Femur (tissue), 1 donor: ENCODE measurements at places on chromosomes 7 and 10.

GRCh38 chr7:78125884-78126283 lies 327.3 kb downstream of the PHTF2 start:
- DNase-seq = no peak

- DNase-seq = no peak
Measured at GRCh38 chr7:28973591-28973990, 15.5 kb upstream of the TRIL start.

GRCh38 chr7:43792471-43793150 lies 34.1 kb downstream of the BLVRA start:
- no peak for DNase-seq

DNA sequence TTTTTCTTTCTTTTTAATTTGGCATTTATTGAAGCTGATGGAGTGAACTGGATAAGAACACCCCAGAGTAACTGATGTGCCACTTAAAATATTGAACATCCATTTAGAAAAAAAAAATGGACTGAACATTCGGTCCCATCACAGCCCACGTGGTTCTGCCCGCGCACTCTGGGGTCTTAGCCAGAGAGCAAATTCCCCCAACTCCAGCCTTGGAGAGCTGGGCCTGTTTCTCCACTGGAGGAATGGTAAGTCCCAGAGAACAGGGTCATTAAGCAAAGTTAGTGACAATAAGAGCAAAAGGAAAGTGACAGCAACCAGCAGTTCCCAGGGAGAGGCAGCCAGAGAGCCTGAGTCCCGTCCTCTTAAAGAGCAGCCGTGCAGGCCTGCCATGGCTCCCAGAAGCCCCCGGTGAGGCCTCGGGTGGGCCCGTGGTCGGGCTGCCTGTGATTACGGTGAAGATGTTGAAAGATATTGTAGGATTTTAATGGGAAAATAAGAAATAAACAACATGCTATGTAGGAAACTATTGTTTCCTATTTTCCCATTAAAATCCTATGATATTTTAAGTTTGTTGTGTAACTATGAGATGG lies 487.9 kb upstream of the MKI67 start:
- DNase-seq = no peak

DNA sequence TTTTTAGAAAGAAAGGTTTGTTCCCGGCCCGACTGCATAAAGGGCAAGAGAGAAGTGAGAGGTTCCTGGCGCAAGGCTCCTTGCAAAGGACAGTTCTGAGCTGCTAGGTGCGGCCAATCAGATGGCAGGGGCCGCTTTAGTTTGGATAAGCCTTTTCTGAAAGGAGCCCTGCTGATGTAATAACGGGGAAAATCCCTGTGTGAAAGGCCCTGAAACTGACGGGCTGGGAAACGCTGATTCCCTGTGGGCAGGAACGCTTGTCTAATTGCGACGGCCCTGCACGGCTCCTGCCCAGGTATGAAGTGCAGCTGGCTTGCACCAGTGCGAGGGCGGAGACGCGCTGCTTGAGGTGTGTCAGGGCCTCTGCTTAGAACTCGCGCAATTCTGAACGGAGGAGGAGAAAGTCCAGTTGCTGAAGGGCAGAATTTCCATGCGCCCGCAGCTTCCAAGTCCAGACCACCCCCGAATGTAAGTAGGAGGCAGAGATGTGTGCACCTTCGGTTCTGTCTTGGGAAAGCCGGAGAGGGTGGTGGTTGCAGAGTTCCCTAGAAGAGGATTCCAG lies 30.5 kb downstream of the TACC2 start:
- no peak for DNase-seq

DNA sequence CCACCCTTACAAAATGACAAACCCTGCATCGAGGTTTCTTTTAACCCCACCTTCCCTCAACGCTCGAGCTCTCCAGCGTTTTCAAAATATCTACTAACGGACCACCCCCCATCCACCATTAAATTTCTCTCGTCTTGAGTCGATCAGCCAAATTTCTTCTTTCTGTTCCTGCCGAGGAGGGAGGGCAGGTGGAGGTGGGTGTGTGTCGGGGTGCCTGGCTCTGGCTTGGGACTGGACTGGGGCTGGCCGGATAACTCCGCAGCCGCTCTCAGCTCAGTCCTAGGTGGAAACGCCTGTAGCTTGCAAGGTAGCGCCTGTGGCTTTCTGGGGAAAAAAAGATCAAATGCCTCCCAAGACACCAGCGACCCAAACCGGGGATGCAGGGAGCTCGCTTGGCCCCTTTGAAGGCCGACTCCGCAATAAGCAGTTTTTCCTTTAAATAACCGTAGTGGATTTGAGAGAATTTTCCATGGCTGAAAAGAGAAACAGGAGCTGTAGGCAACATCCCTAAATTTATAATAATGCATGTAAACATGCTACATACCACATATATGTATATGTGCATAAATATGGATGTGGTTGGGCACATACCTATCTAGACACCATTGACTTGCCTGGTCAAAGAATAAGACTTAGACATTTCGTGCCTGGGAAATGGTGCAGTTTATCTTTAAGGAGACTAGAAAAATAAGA lies 1.9 kb upstream of the TMEM178B start:
- DNase-seq = no peak

DNA sequence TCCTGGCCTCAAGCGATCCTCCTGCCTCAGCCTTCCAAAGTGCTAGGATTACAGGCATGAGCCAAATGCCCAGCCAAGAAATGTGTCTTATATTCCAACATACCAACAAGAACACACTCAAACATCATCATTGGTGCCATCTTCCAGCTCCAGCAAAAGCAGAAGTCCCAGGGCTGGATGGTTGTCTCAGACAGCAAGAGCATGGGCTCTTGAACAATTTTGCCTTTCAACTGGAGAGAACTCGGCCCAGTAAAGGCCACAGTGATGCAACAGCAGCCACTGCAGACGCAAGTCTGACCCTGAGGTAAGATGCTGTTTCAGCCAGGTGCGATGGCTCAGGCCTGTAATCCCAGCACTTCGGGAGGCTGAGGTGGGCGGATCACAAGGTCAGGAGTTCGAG lies 52.8 kb upstream of the NFE2L3 start:
- no peak for DNase-seq

DNA sequence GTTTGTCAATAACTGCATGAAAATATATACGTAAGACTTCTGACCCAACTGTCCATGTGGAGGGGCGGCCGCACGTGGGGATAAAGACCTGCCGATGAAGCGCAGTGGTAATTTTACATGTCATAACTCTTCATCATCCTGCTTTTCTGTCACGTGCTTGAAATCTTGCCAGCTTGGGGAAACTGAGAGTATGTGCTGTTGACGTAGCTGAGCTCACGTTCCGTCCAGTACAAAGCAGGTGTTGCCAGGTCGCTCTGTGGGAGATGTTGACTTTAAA lies 105.1 kb downstream of the INPP5A start:
- no peak for DNase-seq

DNA sequence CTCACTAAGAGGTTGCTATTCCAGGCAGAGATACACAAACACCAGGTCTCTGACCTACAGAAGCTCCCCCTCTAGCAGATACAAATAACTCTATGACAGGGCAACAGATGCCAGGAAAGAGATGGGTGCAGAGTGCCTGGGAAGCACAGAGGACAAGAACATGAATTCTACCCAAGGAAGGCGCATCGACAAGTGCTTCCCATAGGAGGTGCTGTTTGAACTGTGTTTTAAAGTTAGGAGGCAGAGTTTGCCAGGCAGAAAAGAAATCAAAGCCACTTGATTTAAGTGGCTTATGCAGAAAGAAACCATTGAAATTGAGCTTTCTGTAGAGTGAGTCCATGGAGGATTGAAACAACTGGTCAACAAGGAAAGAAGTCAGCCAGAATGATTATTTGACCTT lies 35.3 kb upstream of the EGR2 start:
- no peak for DNase-seq

DNA sequence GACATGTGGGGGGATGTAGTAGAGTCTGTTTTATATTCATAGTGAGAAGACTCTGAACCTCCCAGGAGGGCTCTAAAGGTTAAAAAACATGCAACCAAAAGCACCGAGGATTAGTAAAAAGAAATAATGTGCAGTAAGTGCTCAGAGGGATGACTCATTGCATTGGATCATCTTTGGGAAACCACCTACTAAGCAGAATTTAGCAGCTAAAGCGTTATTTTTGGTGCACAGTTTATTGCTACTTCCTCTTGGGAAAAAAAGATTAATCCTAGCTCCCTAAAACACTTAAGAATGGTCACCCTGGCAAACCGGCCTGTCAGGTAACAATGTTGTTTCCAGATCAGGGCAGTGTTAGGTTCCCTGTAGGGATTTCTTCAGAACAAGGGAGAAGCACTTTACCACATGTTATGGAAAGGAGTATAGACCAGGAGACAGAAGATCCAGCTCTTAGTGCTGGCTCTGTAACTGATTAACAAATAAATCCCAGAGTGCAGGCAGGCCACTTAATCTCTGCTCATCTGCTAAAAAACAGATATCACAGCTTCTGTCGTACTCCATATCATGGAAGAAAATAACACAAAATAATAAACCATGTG lies 44.8 kb upstream of the FAM133B start:
- DNase-seq = no peak

DNA sequence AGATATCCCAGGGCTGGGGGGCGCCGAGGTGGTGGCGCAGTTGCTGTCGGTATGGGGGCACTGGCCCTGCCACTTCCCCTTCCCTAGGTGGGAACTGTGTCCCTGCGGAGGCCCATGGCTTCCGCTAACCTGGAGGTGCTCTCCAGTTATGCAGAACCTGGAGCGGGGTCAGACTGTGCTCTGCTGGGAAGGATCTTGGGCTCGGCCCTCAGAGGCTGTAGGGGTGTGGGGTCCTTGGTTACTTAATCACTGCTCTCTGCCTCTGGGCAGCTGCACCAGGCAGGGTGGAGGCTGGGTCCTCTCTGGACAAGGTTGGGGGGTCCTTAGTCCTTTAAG lies 2.4 kb downstream of the BRI3 start:
- DNase-seq = no peak

DNA sequence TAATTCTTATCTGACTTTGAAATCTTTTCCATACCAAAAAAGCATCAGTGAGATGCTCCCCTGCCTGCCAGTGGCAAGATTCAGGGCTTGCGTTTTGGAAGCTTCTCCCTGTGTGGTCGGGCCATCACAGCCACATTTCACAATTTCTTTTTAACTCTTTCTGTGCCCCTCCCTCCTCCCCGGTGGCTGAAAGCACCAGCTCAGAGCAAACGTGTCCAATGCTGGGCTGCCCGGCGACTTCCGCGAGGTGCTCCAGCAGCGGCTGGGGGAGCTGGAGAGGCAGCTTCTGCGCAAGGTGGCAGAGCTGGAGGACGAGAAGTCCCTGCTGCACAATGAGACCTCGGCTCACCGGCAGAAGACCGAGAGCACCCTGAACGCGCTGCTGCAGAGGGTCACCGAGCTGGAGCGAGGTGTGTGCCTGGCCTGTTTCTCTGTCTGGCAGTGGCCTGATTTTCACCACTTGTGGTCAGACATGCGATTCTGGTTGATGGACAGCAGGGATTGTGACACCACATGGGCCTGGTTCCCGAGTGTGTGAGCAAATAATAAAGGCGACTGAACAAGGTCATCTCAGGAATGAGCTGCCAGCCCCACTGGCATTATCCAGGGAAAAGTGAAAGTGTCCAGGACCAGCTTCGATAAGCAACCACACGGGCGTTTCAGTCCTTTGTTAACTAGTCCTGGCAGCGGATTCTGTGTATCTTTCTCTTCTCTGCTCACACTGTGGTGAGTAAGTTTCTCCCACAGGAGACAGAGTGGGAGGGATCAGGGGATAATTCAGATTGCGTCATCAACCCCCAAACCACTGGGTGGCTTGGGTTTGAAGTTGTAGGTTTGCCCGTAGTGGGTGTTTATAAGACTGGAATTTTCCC lies 2.6 kb downstream of the NPTX2 start:
- DNase-seq = no peak

DNA sequence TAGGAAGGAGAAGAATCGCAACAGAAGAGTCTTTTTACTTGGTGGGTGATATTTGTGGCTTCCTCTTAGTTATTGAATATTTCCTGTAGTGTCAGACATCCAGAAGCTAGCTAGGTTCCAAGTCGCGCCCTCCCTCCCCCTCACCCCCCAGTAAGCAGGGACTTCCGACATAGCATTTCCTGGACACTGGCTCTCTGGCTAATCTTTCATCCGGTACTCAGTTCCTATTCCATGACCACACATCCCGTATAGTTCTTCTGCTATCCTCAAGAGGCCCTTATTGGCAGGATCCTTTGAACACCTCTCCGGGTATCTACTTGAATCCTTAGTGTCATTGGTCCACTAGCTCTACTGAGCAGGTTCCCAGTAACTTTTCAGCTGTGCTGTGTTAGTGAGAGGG lies 167.8 kb downstream of the HDAC9 start:
- DNase-seq = no peak

DNA sequence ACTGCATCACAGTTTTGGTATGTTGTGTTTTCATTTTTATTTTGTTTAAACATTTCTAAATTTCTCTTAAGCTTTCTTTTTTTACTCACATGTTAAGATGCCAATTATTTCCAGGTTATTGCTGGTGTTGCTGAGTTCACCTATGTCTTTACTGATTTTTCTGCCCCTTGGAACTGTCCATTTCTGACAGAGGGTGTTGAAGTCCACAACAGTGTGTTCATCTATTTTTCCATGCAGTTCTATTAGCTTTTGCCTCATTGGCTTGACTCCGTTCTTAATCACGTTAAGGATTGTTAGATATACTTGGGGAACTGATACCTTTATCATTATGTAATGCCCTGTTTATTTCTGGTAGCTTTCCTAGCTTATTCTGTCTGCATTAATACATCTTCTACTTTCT lies 158.0 kb upstream of the TCERG1L start:
- DNase-seq = no peak

- no peak for DNase-seq
Measured at GRCh38 chr10:69792341-69792740, 9.4 kb upstream of the COL13A1 start.

- DNase-seq = no peak
Measured at GRCh38 chr10:48400129-48400849, 93.8 kb downstream of the MAPK8 start.

DNA sequence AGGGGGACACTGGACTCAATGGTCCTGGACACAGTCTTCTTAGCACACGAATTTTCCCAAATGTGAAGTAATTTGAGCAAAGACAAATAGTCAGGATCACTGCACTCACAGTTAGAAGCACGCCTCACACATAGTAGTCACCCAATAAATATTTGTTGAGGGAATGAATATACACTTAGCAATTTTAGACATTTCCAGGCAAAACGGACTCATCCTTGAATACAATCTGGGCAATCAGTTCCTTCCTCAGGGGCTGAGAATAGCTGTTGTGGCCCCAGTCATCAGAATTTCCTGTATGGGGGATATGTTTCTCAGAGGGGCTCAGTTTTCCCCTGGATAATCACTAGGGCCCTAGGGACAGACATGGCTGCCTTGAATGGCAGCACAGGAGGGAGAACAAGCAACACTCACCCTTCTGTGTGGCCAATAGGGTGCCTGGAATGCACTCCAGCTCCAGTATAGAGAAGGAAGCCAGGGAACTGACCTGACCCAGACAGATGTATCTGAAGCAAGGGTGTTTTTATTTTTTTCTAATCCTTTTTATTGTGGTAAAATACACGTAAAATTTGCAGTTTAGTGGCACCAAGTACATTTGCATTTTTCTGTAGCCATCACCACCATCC lies 282.7 kb upstream of the ZNF32 start:
- DNase-seq = no peak

DNA sequence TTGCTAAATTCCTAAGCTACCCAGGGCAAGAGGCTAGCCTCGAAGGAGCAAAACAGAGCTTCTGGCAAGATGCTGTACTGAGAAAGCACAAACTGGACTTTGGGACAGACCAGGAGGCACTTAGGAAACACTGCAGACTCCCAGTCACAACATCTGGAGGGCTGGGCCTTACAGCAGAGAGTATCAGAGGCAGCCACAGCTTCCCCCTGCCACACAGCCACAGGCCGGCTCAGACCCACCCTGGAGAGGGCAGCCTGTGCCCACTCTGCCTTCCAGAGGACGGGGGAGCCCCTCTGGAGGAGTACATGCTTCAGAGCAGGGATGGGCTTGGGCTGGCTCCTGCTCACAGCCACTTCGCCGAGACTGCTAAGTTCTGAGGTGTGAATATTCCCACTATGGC lies 17.4 kb downstream of the ESYT2 start:
- DNase-seq = no peak
